Amniotic stem cell (primary cell): ENCODE measurements at places on chromosomes 4 and X.

GRCh38 chr4:121519236-121519838 is 138.5 kb upstream of the QRFPR start:
- DNase-seq = no peak

- no peak for DNase-seq
Measured at GRCh38 chr4:143711543-143712154, 11.2 kb upstream of the FREM3 start.

GRCh38 chr4:122875949-122876348 is 46.4 kb downstream of the NUDT6 start:
- DNase-seq = no peak

GRCh38 chrX:2848871-2849301 is 20.2 kb downstream of the GYG2 start:
- DNase-seq = peak; percentile 35

DNA sequence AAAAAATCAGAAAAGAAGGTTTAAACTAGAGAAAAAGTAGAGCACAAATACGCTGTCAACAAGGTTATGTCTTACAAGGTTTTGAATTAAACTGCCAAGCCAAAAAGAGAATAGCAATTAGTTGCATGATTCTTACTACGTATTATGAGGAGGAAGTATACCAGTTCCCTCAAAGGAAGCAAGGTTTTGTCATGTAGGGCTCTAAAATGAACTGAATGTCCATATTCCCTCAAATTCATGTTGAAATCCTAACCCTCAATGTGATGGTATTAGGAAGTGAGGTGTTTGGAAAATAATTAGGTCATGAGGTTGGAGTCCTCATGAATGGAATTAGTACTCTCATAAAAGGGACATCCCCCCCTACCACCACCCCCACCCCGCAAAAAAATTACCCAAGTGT is 201.0 kb downstream of the FBXW7 start:
- no peak for DNase-seq

- DNase-seq = no peak
Measured at GRCh38 chrX:28223991-28224390, 242.7 kb upstream of the DCAF8L1 start.

GRCh38 chr4:113707048-113707447 is 54.5 kb downstream of the CAMK2D start:
- no peak for DNase-seq
